ENCODE measurements at places on chromosomes 7 and 10.
A peak's percentile ranks its signal among the peaks of the same experiment; 100 is the strongest.

- no peak for DNase-seq
Observed at GRCh38 chr10:72259491-72260238, 14.1 kb upstream of the DDIT4 start.

- peak; percentile 84 for DNase-seq
Observed at GRCh38 chr7:6446838-6447580, 745 bp downstream of the DAGLB start.

GRCh38 chr10:59807629-59808620 lies 54.7 kb upstream of the MRLN start:
- peak; percentile 48 for DNase-seq

DNA sequence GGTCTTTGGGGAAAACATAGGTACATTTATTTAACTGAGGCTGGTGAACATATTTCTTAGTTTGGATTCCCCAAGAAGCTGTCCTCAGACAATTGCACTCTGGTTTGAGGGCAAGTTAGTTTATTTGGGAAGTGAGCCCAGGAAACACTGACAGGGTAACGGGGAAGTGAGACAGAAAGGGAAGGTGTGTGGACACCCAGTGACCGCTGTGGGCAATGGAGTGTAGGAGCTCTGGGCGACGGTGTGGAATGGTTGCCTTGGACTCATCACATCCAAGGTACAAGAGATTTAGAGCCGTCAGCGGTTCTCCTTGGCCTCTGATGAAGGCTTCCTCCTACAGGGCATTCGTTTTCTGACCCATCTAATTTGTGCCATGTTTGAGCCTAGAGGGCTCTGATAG lies 7.1 kb downstream of the MRC1 start:
- no peak for DNase-seq

DNA sequence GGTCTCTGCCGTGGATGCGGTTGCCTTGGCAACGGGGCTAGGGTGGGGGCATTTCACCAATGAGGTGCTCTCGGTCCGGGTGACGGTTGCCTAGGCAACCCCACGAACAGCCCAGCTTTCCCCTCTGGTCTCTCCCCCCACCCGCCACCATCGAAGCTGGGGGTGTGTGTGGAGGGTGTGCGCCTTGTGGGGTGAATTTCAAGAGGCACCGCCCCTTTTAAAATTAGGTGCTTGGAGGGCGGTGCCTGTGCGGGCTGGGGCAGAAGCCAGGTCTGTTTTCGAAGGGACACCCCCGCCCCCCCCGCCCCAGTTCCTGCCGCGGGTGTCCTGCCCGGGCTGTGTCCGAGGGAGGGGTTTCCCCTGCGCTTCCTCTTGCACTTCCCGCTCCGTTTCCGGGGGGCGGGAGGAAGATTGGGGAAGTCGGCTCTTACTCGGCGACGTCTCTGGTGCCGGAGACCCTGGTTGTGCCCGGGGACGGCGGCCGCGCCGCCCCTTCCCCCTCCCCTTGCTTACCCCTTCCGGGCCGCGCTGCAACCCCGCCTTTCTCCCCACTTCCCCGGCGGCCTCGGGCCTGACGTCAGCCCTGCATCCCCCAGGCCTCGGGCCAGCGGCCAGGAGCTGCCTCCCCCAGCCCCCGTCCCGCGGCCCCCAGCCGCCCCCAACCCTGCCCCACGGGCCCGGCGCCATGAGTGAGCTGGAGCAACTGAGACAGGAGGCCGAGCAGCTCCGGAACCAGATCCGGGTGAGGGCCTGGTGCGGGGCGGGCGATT lies 2.2 kb downstream of the GNB2 start:
- DNase-seq: peak; percentile 84

- no peak for DNase-seq
Observed at GRCh38 chr7:99844328-99844727, 16.5 kb downstream of the CYP3A43 start.

DNA sequence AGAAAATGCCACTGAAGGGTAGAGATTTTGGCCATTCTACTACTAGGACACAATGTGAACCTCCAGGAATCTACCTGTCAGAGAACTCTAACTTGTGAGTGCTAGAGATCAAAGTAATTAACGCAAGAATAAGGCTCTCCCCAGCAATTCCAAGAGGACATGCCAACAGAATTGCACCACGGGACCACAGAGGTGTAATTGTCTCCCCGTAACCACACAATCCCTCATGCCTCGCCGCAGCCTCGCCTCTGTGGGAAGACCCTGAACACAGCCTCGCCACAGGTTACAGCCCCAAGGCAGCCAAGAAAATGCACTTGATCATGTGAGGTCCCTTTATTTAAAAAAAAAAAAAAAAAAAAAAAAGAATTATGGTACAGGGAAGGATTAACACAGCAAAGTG lies 29.5 kb downstream of the CDCA7L start:
- DNase-seq: no peak

DNA sequence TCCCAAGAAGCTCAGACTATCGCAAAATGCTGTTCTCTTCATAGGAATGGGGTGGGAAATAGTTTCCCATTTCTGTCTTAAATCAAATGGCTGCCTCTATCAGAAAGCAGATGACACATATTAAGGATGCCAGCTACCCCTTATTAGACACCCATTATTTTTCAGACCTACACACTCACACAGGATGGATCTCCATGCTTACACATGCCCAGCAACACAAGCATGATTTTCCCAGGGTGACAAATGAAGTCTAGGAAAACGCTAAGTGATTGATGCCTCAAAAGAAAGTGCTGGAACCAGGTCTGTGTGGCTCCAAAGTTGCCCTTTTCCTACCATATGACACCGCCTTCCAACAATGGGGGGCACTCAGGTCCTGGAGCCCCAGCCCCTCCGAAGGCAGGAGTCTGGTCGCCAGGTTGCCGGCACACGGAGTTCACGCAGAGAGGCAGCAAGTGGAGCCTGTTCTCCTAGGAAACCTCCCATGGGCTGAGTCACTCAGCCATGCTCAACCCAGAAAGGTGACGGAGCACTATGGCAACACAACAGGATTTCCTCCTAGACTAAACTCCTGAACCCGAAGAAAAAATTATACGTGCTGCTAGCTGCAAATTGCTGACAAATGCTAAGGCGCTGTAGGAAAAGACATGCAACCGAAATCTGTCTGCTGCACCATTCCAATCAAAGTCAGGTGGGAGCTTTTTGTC lies 19.8 kb downstream of the VOPP1 start:
- no peak for DNase-seq

DNA sequence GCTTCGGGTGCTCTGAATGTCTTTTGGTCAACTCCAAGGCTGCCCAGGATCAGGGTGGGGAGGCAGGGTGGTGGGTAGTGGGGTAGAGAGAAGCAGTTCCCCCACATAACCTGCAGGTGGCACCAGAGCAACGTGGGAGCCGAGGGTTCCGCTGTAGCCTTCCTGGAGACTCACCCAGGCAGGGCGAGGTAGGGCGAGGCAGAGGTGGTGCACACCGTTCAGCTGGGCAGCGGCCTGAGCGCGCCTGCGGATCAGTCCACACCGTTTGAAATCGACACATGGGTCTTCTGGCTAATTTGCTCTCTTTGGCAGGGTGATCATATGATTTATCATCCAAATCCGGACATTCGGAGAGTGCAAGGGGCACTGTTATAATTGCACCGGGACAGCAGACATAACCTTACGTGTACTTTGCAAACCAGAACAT lies 41.4 kb upstream of the MAP3K8 start:
- peak; percentile 80 for DNase-seq

GRCh38 chr10:52551046-52551445 lies 221.5 kb downstream of the MBL2 start:
- DNase-seq: no peak

DNA sequence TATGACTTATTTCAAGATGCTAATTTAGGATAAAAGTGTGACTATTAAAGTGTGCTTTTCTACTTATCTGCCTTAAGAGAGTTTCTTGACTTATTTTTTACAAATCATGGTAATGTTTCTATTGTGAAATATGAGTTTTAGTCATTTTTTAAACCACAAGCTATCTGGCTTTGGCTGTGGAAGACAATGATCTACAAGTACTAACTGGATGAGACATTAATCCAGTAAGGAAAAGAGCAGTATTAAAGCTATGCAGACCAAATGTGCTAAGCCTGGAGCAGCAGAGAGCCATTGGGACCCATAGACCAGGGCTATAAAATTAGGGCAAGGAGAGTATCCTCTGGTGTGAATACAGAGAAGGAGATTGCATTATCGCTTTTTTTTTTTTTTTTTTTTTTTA lies 92.4 kb downstream of the SEMA3A start:
- DNase-seq: no peak

- DNase-seq: no peak
Observed at GRCh38 chr7:22429386-22429785, 70.6 kb downstream of the STEAP1B start.

DNA sequence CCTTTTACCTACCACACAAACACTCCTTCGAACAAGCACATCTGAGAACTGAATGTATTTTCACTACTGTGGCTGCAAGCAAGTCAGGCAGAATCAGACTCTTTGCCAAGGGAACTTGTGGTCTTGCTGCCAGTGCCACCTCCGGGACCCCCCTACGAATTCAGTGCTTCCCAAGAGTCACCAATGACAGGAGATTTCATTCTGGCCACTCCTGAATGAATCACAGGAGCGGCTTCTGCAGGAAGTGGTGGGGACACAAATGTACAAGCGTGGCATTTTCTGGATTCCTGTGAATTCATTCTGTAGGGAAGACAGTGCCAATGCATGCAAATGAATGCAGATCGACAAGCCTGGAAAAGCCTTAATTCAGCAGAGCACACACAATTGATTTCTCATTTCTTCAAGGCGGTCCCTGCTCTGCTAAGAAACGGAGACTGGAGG lies 161.2 kb downstream of the CAMK1D start:
- DNase-seq: no peak

GRCh38 chr7:154858836-154859537 lies 143.9 kb downstream of the PAXIP1 start:
- no peak for DNase-seq

DNA sequence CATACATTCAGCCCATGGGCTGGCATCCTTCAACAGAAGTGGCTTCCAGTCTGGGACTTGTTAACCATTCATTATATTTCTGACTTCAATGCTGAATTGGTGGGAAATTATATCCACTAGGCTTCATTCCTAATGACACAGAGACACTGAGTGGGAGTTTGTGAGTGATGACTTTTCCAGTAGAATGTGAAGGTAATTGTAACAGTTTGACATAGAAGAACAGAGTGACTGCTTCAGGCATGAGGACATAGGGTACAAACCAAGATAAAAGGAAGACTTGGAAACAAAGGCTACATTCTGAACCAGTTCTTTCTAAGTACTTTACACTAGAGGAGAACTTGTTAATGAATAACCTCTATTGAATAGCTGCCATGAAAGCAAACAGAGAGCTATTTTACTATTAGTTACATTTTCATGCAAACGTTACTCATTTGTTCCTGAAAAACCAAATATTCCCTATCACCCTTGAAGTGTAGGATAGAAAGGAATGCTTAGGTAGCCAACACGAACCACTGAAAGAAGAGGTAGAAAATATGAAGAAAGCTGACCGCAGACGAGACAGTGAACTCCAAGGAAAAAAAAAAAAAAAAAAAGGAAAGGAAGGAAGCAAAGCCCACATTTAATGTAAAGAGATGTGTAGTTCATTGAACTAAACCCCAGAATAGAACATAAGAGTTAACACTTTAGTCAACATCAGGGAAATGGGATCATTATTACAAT lies 237.0 kb upstream of the SEMA3C start:
- DNase-seq: no peak

DNA sequence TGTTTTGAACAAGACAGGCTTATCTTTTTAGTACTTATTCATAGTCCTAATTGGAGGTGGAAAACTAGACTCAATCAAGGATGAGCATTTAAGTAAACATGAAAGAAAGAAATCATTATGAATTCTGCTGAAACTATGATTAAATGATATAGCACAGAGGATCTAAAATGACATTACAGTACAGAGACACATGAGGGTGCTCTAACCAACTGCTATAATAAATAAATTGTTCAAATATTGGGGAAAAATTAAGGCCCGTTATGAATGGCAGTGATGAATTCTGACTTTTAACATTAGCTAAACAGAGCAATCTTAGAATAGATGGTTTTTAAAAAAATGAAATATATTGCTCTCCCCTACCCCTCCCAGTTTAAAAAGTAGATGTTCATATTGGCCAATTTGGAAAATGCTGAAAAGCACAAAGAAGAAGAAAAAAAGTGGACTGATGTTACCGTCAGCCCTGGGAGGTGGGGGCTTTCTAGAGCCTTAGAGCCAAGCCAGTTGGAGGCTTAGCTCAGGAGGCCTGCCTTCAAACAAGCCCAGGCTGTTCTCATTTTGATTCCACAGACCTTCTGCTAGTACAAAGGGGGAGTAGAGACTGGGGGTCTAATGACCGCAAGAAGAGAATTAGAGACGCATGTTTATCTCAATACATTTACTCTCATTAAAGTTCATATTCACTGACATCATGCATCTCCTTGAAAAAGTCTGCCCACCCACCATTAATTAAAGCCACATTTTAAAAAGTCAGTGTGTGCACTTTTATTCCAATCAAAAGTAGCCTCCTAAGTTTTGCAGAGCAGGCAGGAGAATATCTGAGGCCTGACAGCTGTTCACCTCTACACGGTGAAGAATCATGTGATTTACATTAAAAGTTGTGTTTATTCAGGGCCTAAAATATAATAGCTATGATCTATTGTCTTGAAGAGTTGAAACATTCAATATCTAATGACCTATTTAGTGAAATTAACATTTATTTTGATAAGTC lies 10.0 kb downstream of the WNT2 start:
- no peak for DNase-seq

DNA sequence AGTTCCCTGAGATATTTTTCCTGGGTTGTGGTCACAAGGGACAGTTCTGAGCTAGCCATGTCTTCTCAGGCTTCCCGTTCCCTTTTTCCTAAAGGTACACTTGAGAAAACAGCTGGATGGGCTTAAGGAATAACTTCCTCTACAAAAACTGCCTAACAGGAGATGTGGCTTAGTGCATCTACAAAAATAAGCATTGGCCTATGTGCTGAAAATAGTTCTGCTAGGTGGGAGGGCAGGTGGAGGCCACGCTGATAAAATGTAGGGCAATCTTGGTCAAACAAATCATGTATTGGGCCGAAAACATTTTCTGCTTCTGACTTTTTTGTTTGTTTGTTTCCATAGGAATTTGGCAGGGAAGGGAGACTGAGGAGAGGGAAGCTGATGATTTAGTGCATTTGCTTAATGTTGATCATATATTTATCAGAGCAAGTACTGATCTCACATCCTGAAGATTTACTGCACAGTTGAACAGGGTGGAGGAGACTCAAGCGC lies 409.4 kb upstream of the FZD8 start:
- DNase-seq: no peak

DNA sequence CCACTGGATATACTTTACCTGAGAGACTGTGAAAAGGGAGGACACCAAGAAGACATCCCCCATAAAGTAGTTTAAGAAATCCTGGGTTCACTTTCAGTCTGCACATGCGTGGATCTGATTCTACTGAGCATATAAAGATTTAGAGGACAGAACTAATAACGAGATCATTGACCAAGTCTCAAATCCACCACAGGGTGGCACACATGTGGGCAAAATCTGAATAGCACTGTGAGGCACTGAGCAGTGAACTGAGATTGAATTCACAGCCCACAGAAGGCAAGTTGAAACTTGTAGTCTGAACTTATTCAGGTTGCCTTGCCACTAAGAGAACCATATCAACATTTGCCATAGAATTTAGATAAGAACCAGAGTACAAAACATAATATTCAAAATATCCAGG lies 818.6 kb downstream of the GRID1 start:
- no peak for DNase-seq

DNA sequence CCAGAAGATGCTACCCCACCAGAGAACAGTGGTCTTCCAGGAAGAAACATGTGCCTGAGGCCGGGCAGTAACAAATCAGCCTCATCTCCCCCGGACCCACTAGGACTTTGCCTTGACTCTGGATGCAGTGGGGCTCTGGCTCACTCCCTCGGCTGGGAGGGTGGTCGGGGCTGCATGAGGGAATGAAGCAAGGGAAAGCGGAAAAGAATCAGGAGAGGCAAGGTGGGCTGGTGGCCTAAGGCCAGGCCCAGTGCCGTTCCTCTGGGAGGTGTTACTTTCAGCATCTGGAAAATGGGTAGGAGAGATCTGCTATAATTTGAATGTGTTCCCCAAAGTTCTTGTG lies 51.8 kb downstream of the CLEC2L start:
- DNase-seq: no peak

All from tibial artery (tissue), 4 donors.